Memory B cell (primary cell): ENCODE measurements at places on chromosomes 1 and 21.
A peak's percentile ranks its signal among the peaks of the same experiment; 100 is the strongest.

GRCh38 chr21:46183910-46184624, at the start of gene SPATC1L:
SPATC1L (minus strand) TSS chr21:46184459; CDS start chr21:46182816, 1,643 bp downstream.
- peak; percentile 9 for DNase-seq

DNA sequence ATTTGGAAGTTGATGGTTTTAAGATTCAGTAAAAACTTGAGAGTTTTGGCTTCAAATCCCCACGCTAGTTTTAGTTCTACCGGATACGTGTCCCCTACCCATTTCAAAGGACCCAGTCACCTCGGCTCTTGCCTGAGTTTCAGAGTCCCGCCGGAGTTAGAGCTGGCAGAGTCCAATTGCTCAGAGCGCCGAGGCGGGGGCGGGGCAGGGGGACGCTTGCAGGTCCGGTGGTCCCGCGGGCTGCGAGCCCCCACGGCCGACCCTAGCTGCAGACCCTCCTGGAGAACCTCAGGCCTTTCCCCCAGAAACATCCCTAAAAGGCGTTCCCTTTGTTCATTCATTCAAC, 765 bp upstream of the VPS45 start:
- no peak for DNase-seq

GRCh38 chr1:56975446-56975845, 9.6 kb upstream of the C8B start:
- DNase-seq, result no peak

DNA sequence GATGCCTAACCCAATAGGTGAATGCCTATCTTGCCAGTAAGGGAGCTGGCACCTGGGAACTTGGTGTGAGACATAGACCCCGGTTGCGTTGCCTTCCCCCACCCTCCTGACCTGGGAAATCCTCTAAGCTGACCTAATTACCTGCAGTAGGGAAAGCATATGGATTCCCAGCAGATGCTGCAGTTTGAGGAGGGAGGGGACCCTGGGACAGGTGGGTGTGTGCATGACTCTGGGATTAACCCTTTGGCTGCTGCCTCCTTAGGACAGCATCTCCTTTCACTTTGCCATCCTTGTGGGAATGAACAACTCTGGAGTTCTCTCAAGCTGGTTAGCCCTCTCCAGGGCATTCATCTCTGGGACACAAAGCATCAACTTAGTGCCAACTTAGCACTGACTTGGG, 16.4 kb upstream of the NFASC start:
- DNase-seq, result no peak

DNA sequence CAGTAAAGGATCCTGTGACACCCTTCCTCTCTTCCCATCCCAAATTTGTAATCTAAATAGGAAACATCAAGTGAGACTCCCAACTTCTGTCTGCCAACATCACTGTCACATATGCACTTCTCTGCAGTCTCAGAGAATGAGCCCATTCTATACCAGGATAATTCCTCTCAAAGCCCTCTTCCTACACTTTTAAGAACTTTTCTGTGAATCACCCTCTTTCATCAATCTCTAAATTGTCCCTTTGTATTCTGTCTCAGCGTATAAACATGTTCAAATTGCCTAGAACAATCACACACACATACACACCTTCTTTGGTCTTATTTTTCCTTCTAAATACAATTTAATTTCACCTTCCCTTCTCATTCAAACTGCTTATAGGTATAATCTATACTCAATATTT, 111.8 kb downstream of the PTBP2 start:
- DNase-seq, result no peak

- DNase-seq, result no peak
Measured at GRCh38 chr1:10540277-10541005, 65.7 kb downstream of the PEX14 start.

GRCh38 chr1:117284399-117285215, 73.9 kb upstream of the VTCN1 start:
- DNase-seq, result no peak

- DNase-seq, result no peak
Measured at GRCh38 chr1:94907136-94907535, 19.8 kb downstream of the CNN3 start.

GRCh38 chr1:89271341-89272015, 1.2 kb downstream of the GBP5 start:
- DNase-seq, result no peak

- DNase-seq, result no peak
Measured at GRCh38 chr1:3553166-3553939, 58.0 kb downstream of the MEGF6 start.

DNA sequence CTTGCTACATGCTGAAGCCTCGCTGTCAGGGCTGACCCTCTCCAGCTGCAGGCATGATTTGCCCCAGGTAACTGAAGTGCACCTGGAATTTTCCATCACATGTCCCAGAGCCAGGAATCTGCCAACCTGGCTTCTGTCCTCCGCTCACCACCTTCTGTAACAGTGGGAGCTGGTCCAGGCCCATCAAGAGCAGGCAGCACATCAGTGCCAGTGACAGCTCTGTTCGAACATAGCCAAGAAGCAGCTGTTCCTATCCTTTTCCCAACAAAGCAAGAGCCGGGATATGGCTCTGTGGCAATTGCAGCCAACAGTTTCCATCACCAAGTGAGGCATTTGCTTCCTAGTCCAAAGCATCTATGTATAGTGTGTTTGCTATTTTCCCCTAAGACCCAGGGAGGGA, 42.2 kb upstream of the KANK4 start:
- DNase-seq, result no peak
